Stimulated activated CD4-positive, alpha-beta T cell treated with anti-CD3 and anti-CD28 coated beads, Interleukin-1b, Interleukin-23, amount 100 ng/mL, for 48 hours (primary cell): ENCODE measurements at places on chromosomes 1 and 21.

- DNase-seq: no peak
Observed at GRCh38 chr1:8349473-8349865, 31.6 kb downstream of the SLC45A1 start.

- no peak for DNase-seq
Observed at GRCh38 chr1:201414051-201414738, 7.3 kb downstream of the TNNI1 start.

GRCh38 chr1:112614460-112615065 is 4.4 kb downstream of the ST7L start:
- no peak for DNase-seq

- DNase-seq: peak; percentile 62
Observed at GRCh38 chr1:181396171-181396670, 87.1 kb upstream of the CACNA1E start.

DNA sequence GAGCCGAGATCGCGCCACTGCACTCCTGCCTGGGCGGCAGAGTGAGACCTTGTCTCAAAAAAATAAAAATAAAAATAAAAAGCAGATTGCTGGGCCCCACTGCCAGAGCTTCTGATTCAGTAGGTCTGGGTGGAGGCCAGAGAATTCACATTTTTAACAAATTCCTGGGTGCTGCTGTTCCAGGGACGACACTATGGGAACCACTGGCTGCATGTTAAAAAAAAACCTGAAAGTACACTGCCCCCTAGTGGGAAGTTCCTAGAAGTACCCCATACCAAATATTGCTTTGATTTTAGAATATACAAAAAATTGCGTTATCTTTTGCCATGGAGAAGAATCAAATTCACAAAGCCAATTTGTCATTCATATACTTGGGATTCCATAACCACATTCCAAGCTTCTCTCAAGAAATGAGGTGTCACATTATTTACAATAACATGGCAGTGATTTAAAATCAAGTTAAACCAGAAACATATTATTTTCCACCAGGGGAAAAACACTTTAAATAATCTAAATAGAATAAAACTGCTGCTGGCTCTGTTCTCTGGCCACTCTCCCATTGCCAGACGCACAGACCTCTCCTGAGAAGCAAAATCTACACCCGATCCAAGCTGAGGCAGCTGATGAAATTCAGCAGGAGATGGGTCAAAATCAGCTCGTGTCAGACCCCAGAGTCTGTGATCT is 27.4 kb downstream of the SYF2 start:
- no peak for DNase-seq

DNA sequence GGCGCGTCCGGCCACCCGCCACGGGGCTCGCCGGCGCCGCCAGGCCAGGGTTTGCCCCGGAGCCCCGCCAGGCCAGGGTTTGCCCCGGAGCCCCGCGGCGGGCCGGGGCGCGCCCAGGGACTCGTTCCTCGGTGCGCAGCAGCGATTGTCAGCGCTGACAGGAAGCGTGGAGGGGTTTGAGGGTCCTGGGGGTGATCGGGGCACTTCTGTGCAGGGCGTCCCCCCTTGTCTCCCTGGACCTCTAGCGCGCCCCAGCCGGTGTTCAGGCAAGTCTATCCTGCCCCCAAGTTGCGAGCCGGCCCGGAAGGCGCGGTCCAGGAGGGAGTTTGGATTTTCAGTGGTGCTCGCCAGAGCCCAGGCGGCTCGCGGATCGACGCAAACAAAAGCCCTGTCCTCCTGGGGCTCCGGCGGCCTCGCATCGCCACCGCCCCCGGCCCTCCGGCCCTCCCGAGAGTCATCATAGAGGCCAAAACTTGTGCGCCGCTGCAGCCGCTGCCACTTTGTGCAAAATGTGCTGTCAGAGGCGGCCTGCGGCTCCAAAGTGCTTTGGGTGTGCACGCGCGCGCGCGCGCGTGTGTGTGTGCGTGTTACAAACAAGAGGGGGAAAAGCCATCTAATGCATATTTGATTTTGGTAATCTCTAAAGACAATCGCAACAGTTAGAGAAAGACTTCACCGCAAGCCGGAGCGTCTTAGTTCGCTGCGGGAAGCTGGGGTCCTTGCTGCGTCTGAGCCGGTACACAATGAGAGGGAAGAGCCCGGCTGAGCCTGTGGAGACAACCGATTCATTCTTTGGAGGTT is 1.0 kb downstream of the ROR1 start:
- no peak for DNase-seq

GRCh38 chr1:119327094-119327449 is 41.5 kb upstream of the HAO2 start:
- no peak for DNase-seq

DNA sequence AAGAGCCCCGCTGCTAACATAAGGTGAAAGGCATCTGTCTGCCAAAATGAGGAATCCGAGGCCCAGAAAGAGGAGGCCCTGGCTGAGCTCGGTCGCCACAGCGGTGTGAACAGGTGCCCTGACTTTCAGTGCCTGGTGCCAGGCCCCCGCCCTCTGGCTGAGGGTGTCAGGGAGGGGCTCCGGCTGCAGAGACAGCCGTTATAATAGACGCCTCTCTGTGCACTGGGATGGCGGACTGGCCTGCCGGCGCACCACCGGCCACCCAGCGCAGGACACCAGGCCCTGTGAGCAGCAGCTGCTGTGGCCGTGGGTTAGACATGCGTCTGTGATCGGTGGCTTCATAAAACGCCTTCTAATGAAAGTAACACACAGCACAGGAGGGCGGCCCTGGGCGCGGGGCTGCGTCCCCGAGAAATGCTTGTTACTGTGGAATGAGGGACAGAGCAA is 51.4 kb upstream of the ACTRT2 start:
- DNase-seq: no peak

DNA sequence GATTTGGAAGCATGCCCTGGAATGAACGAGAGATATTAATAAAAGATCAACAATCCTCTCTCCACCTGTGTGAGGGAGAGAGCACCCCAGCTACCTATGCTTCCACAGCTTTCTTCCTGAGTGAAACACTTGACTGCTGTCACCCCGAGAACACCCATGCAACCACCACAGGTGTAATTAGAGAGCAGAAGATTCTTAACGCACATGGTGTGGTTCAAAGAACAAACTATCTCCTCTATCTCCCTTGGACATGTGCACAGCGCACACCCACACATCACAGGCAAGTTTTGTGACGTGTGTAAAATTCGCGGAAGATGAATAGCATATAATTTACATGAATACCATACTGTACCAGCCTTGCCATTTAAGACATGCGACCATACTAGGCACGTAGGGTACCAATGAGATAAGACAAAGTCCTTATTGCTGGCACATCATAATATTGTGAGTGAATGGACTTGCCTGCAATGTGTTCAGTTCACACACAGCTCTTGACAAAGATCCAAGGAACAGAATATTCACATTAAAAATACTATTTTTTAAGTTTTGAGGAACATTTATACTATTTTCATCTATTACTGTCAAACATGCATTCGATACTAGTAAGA is 11.6 kb downstream of the ERRFI1 start:
- no peak for DNase-seq

DNA sequence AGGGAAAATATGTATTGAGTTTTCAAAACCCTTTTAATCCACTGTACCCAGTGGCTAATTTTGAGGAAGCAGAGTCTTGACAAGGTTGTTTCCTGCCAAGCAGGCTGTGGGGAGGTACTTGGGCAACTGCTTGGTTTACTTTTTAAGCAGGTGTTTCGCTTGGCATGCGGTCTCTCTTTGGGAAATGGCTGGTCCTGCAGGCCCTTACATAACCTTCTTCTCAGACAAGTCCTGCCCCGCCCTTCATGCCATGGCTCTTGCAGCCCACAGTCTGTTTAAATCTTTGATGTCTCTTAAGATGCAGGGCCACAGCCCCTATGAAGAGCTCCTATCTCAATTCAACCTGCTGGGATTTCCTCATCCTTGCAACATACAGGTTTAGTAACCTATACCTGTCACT is 36.0 kb upstream of the ABCD3 start:
- no peak for DNase-seq

GRCh38 chr1:93576746-93577145 is 104.9 kb downstream of the BCAR3 start:
- DNase-seq: no peak

GRCh38 chr1:37995751-37996345 is 6.0 kb upstream of the SF3A3 start:
- DNase-seq: no peak

DNA sequence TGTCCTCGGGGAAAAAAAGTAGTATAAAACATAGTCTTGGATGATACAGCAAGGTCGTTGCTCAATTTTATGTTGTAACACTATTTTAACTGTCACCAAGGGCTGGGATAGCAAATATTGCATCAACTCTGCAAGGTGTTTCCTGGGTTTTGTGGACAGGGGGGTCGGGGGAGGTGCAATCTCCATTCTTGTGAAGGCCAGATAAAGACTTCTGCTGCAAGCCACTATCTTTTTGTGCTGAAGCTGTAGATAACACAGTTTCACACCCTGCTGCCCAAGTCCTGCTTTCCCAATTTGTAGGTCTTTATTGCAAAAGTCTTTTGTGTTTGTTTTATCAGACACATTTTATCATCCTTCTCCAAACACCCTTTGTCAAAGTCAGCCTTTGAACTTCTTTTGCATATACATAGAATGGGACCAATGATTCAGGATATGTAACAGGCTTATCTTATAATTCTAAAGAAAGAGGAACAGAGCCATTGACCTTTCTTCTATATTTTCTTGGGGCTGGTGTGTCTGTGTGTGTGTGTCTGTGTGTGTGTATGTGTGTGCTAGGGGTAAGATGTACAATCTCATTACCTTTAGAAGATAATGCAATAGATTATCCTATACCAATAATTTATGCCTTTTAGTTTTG is 140.6 kb downstream of the RUNX1 start:
- no peak for DNase-seq
